Daoy (cell line): ENCODE measurements at places on chromosomes 16 and 17. TPM values are rescaled to one million over a fixed set of nuclear protein-coding genes. Genes with fewer than 3 reads are reported as not detected.

DNA sequence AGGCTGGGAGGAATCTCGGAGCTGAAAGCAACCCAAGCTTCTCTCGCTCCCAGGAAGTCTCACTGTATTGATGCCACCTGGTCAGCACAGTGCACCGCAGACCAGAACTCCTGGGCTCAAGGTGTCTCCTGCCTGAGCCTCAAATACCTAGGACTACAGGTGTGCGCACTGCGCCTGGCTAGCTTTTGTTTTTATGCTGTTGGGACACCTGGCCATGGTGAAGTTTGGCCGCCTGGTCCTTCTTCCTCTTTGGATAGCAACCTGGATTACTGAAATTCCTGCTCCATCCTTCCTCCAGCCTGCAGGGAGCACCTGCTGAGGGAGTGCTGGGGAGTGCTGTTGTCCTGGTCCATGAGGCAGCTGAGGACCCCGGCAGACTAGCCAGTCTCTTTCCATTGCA is 56.6 kb downstream of the COTL1 start:
- no peak for DNase-seq

DNA sequence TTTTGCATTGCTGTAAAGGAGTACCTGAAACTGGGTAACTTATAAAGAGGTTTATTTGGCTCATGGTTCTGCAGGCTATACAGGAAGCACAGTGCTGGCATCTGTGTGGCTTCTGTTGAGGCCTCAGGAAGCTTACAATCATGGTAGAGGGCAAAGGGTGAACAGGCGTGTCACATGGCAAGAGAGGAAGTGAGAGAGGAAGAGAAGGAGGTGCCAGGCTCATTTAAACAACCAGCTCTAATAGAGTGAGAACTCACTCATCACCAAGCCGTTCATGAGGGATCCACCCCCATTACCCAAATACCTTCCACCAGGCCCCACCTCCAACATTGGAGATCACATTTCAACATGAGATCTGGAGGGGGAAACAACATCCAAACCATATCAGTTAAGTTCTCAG is 16.4 kb upstream of the CLEC19A start:
- no peak for DNase-seq

GRCh38 chr16:87483481-87483880 is 9.3 kb downstream of the ZCCHC14 start:
- DNase-seq = no peak

GRCh38 chr16:82738699-82739098 is 111.9 kb downstream of the CDH13 start:
- DNase-seq = no peak

DNA sequence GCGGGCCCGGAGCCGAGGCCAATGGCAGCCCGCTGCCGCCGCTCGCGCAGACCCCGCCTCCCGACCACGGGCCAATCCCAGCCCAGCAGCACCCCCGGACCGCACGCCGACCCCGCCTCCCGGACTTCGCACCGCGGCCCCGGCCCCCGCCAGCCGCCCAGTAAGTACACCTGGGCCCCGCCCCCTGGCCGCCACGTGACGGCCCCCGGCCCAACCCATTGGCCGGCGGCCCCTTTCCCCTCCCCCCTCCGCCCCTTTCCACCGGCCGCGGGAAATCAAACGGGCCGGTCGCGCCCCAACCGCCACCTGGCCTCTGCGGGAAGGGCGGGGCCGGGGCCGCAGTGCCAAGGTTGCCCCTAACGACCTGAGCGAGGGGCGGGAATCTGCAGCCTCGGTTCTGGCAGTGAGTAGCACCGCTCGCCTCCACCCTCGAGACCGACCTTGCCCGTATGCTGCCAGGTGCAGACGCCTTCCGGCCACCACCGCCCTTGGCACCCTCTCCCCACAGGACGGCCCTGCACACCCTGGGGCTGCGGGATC is at the start of gene YBX2:
Gene YBX2, minus strand, starts transcription at position 26 of the 540 bp plus-strand sequence. CDS start 139 bp downstream, outside the sequence.
- peak; percentile 92 for DNase-seq

- DNase-seq = no peak
Observed at GRCh38 chr17:80888276-80889160, 103.1 kb upstream of the CHMP6 start.

DNA sequence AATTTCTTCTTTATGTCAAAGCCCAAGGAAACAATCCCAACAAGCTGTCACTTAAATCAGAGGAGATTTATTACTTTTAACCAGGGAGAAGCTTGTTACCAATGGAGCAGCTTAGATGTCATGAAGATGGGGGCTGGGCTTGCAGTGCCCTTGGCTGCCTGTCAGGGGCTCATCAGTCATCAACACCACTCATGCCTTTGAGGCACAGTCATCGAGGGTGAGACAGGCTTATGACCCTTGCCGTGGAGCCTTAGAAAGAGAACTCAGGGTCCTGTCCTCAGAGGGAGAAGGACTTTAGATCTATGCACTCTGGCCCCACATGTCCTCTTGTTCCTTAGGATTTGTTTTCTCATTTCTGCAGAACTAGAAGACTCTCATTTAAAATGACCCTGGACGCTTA is 318.3 kb downstream of the CBLN1 start:
- peak; percentile 64 for DNase-seq

- no peak for DNase-seq
Observed at GRCh38 chr17:534071-534691, 180.5 kb downstream of the VPS53 start.

GRCh38 chr17:72456075-72456474 is 335.3 kb downstream of the SOX9 start:
- DNase-seq = peak; percentile 75

- no peak for DNase-seq
Observed at GRCh38 chr17:76051561-76051960, 20.8 kb downstream of the SRP68 start.

Gene HYDIN
- total RNA-seq = 1.1 and 2.5 TPM in 2 replicates

Gene SIAH1
- total RNA-seq = 16.4 and 20.2 TPM in 2 replicates

Gene SPATA32
- not detected in 2 replicates for total RNA-seq
